ENCODE measurements at places on chromosomes 12 and 14.

DNA sequence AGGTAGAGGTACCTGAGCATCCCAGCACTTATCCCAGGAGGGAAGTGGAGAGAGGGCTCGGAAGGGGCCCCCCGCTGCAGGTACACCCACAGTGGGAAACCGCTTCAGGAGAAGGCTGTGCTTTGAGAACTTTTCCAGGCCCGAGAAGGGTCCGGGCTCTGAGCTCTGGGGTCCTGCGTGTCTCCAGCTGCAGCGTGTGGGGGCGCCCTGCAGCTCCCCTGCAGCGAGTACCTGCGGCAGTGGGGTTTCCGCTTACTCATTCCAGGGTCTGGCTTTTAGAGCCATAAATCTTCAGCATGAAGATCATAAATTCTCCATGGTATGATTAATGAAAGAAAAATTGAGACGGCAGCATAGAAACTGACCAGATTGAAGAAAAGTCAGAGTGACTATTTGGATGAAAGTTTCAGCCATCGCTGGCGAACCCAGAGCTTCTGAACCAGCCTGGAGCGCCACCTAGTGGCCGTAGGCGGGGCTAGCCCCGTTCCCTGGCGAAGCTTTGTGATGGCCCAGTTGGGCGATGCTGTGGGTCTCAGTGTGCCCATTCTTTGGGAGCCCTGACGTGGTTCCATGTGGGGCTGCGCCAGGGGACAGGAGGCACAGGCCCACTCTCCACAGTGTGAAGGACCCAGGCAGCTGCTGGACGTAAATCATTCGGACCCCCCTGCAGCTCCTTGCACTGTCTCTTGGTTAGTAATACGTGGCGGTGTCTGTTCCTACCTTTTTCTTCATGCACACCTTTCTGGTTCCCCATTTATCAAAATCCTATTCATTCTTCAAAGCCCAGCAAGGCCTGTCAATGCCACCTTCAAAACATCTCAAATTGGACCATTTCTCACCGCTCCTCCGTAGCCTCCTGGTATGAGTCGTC is 198.2 kb downstream of the TSPAN9 start:
- peak; percentile 73 for DNase-seq

DNA sequence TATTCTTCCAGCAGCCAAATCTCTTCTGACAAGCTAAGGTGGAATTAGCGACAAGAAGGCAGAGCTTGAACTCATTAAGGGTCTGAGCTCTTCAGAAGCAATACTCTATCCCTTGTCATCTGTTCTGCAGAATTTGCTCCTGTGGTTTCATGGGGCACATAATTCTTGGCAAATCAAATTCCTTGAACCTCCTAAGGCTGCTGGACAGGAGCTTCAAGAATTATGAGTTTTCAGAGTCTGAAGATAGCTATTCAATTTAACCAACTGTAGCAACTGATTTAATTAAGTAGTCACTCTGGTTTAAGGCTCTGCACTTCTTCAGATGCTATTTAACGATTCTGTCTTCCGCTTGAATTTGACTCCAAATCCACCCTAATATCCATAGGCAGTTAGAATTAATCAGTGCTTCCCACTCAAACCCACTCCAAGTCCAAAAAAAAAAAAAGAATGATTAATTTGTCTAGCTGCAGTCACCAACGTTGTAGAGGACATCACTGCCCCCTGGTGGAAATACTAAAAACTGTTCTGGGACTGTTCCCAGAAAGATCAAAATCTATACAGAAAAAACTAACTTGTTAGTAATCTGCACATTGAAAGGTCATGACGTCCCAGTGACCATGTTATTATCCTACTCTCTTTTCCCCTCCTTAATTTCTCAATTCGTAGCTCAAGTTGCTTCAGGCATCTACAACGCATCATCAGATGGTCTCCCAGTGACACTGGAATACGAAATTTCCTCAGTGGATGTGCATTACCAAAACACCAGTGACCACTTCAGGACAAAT is 169.9 kb downstream of the KIF21A start:
- peak; percentile 21 for DNase-seq

DNA sequence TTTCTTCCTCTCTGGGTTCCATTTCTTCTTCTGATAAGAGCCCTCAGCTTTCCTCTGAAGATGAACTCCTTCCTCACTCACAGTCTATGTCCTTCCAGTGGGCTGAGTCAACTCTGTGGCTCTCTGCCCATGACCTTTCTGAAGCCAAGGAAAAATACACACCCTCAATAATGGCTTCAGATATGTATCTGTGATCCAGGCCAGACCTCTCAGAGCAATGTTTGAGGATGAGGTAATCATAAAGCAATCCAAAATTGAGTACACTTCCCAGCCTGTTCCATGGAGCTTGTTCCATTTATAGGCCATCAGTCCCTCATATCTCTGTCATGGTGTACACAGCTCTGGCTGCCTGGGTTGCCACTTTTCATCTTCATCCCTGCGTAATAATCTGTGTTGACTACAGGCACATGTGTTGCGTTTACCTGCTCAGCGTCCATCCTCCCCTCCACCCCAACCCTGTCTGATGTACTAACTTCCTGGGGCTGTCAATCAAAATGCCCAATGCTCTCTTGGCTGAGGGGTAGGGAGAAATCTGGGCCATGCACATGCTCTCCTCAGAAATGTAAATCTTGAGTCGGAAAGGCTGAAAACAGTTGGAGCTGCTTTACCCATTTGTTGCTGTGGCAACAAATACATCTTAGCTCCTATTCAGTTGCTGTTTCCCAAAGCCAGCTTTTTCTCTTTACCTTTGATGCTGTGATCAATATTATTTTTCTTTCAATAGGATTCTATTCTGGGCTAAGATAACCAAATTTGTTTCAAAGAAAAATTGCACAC is 377.8 kb upstream of the TMEM132C start:
- no peak for DNase-seq

- no peak for DNase-seq
Observed at GRCh38 chr12:1493781-1494565, 100.4 kb downstream of the FBXL14 start.

DNA sequence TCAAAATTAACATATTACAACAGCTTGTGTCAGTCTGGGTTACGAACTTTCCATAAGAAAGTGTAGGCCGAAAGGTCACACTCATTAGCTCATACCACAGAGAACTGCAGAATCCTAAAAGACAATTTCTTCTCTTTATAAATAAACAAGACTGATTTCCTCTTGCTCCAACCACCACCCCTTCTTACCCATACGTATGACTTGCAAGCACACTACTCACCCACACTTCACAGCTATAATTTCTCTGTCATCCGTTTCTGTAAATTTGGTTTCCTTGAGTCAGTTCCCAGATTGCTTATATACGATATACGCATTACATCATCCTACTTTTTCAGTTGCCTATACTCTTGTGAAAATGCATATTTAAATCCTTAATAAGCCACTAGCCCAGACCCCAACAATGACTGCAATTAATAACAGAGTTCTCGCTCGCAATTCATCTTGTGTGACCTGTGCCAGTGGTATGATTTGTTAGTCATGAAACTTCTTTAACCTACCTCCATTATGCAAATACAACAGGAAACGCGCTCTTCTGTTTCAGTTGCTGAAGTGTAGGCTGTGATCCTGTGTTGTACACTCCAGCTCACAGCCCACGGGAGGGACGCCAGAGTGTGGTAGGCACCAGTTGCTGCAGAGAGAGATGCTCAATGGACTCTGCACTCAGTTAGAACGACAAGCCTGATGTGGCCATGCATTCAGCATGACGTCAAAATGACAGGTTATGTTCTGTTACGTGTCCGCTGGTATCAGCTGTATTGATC is 417.6 kb downstream of the PDZRN4 start:
- no peak for DNase-seq

DNA sequence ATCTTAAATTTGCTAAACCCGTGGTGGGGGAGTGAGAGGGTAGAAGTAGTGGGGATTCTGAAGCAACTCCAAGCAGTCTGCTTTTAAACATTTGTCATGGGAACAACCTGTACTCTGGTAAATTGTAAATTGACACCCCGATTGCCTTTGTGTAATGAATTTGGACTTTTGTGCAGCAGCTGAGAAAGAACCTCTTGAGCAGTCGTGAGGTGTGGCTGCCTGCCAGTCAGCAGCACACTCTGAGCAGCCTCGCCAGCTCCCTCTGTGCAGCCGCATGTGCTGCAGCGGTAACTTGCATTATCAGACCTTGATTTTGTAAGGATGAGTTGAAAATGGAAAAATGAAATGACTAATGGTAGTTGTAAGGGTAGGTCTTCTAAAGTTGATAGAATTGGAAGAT is 74.3 kb downstream of the SUSD6 start:
- DNase-seq: peak; percentile 55

DNA sequence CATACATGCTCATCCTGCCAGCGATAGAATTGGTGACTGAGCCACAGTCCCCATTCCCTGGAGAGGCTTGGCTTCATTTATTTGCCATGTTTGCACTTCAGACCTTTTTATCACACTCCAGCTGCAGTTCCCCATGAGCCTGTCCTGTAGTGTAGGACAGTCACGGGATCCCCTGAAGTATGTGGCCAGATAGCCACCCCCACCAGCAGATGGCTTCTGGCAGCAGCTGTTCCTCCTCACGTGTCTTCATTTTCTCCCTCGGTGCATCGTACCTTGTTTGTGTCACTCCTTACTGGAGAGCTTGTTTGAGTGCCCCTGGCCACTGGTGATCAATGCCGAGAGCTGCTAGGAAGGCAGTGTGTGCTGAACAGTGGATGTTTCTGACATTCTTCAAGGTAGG is 40.2 kb downstream of the UBE3B start:
- DNase-seq: no peak

- peak; percentile 21 for DNase-seq
Observed at GRCh38 chr14:94079891-94080620, 946 bp downstream of the DDX24 start.

GRCh38 chr12:49865109-49865781 is 22.3 kb upstream of the BCDIN3D start:
- no peak for DNase-seq

DNA sequence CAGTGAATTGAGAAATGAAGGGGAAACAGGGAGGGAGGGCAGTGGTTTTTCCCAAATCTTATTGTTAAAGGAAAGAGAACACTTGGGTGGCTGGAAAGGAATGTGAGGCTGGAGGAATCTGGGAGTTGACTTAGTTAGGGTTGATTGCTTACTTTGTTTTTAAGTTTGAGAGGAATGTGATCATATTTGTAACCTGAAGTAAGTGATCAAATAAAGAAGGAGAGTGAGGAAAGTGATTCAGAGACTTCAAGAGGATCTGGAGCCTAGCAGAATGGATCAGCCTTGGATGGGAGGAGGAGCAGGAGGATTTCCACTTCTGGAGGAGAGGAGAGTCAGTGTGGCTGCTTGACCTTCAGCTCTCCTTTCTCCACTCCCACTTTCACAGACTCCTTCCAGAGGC is 6.0 kb upstream of the LRP6 start:
- DNase-seq: no peak

GRCh38 chr12:79870916-79871315 is 64.0 kb downstream of the PPP1R12A start:
- no peak for DNase-seq

GRCh38 chr14:91872517-91873470 is 5.5 kb upstream of the TC2N start:
- DNase-seq: peak; percentile 77

DNA sequence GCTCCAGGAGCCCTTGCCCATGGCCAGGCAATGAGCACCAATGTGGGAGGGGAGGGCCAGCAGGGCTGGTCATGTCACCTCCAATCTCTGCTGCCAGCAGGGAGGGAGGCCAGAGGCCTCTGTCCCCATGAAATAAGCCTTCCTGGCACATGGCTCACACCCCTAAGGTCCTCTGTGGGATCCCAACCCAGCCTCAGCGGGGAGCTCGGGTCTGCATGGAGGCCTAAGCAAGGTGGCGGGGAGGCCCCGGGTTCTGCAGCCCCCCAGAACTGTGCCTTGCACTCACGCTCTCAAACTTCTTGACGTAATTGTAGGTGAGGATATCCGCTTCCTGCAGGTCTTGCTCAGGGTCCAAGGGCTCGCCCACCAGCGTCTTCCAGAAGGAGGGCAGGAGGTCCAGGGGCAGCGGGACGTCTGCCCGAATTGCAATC is 41.7 kb downstream of the TRAFD1 start:
- DNase-seq: no peak

GRCh38 chr12:62621101-62621638 is 154.5 kb downstream of the MON2 start:
- DNase-seq: no peak

- DNase-seq: no peak
Observed at GRCh38 chr12:72546106-72546505, 273.9 kb downstream of the TRHDE start.

DNA sequence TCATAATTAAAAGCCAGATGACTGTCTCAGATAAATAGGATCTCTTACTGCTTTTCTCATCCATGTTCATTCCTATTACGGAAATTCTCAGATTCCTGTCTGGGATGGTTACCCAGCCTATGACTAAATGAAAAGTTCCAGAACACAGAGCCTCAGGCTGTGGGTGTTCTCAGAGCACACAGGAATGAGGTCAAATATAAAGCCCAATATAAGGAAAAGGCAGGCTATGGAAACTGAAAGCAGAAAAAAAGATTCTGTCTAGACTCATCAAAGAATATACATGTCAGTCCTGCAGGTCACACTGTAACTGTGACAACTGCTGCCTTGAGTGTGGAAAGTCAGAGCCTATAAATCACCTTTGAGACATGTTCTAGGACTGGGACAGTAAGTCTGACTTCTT is 64.3 kb downstream of the DCAF5 start:
- no peak for DNase-seq

- no peak for DNase-seq
Observed at GRCh38 chr12:83181074-83181473, 494.4 kb downstream of the TMTC2 start.

GRCh38 chr12:113232840-113233585 is 11.7 kb downstream of the TPCN1 start:
- DNase-seq: peak; percentile 81

- no peak for DNase-seq
Observed at GRCh38 chr14:45149602-45150001, 13.9 kb downstream of the FANCM start.
